ENCODE measurements at places on chromosomes 2 and 18.

DNA sequence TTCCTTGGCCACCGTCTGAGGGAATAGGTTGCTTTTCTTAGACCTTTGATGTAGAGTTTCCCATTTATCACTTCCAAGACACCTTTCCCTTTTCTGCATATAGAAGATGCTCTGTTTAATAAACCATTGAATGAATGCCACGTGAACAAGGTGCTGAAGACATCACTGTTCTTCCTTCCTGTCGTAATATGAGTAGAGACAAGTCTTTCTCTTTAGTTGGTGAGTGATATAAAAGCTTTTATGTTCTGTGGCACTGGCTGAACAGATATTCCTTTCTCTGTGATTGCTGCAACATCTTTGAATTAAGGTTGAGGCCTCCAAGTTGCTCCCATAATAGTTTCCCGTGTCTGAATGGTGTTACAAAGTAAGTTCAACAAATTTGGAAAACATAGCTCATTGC, 38.7 kb downstream of the TTC39C start:
- DNase-seq, result no peak

DNA sequence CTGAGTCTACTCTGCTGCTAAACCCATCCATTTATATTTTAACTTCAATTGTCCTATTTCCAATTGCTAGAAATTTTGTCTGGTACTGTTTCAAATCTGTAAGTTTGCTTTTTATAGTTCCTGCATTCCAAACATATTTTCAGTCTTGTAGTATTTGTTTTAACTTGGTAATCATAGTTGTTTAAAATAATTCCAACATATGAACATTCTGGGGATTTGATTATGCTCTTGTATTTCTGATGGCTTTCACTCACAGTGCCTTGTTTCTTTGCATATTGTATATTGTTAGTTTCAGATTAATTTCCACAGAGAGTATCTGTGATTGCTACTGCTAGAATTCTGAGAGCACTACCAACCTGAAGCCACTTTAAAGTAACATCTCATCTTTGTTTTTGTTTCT, 202.4 kb downstream of the ETAA1 start:
- DNase-seq, result no peak

DNA sequence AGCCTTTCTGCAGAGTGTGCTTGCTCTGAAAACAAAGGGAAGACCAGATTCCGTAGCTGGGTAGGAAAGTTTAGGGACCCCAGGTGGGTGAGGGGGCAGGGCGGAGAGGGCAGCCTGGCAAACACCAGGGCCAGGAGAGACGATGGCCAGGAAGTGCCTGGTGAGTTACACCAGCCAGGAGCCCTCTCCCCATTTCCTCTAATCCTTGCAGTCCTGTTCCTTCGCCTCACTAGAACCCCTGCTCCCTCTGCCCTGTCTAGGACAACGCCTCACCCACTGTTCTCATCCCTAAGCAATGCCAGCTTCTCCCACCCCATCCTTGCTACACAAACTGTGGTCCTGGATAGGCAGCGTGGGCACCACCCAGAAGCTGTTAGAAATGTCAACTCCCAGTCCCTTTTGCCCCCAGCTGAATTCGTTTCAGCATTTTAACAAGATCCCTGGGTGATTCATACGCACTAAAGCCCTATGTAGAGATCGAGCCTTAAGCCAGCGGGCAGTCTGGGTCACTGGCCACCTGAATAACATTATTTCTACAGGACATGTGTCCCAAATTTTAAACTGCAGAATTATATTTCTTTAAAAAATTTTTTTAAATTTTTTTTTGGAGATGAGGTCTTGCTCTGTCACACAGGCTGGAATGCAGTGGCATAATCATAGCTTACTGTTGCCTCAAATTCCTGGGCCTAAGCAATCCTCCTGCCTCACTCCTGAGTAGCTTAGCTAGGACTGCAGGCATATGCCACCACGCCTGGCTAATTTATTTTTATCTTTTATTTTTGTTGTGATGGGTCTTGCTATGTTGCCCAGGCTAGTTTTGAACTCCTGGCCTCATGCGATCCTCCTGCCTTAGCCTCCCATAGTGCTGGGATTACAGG, 10.9 kb downstream of the WIPF1 start:
- DNase-seq, result no peak

DNA sequence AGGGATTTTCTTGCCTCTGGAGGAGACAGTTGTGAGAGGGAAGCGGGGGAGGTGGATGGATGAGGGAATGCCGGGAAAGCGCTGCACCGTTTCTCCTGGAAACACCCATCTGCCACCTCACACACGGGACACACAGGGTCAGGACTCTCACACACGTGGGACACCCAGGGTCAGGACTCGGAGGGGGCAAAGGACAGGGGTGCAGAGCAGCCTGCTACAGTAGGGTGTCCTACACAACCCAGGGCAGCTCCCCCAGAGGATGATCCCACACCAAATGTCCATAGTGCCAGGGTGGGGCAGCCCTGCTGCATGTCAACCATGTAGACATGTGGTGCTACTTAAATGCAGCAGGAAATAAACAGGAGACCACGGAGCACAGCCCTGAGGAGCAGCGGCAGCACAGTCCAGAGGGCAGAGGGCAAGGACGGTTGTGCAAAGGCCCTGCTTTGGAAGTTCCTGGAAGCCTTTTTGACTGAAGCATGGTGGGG, 5.1 kb downstream of the RAMP1 start:
- DNase-seq, result no peak

DNA sequence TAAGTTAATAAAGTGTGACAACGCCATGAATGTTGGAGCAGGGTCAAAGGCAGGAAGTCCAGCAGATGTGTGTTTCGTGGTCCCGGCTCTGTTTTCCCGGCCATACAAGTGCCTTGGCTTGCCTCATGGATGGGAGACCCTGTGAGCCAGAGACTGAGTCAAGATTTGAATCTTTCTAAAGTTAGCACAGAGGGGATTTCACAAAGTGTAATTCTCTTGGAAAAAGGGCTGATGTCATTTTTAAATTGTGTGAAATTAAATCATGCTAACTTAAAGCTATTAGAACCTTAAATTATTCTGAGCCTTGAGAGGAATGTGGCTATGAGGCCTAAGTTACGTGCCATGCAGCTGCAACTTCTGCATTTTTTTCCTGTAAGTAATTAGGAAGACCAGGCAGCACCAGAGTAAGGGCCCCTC, 38.3 kb upstream of the RALBP1 start:
- no peak for DNase-seq

- DNase-seq, result no peak
Observed at GRCh38 chr2:11858883-11859282, 112.5 kb downstream of the LPIN1 start.

- DNase-seq, result no peak
Observed at GRCh38 chr2:181076658-181077057, 96.3 kb downstream of the UBE2E3 start.

DNA sequence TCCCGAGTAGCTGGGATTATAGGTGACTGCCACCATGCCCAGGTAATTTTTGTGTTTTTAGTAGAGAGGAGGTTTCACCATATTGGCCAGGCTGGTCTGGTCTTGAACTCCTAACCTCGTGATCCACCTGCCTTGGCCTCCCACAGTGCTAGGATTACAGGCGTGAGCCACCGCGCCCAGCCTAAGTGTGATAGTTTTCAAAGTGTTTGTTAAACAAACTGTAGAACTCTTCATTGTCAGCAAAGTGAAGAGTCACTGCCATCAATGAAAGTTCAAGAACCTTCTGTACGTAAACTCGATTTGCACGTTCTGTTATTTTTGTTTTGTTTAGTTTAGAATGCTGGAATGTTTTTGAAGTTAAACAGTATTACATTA, 18.0 kb upstream of the SOS1 start:
- DNase-seq, result no peak

DNA sequence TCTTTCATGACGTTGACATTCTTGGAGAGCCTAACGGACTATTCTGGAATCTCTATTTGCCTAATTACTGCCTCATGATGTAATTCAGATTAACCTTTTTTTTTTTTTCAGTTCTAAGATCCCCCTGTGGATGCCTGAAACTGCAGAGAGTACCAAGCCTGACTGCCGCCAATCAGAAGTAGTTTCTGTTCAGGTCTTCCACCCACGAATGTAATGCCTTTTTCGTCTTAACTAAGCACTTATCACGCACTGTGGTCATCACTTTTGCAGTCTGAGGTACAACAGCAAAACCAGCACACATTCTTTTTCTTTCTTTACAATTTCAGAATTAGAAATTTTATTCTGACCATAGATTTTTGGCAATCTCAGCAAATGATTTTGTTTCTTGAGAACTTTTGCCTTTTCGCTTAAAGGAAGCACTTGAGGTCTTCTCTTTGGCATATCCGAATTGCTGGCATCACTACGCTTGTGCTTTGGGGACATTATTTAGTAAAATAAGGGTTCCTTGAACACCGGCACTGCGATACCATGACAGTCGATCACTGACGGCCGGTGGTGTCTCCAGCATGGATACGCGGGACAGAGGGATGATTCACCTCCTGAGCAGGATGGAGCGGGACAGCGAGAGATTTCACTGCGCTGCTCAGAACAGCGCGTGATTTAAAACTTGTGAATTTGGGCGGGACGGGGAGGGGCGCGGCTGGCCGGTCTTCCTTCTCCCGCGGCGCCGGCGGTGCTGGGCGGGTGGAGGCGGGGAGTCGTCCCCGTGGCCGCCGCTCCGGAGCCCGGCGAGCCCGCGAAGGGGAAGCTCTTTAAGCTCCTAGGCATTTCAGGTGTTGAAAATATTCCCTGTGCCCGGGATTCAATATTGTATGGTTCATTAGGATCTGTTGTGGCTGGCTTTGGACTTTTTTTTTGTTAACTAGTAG, 32.0 kb upstream of the GPR55 start:
- DNase-seq, result peak; percentile 55

- DNase-seq, result no peak
Observed at GRCh38 chr2:72080286-72081145, 67.1 kb downstream of the CYP26B1 start.

- no peak for DNase-seq
Observed at GRCh38 chr2:197675246-197675645, at the start of gene RFTN2. Gene RFTN2 (minus strand): TSS chr2:197675587. CDS start chr2:197675458, 129 bp downstream.

DNA sequence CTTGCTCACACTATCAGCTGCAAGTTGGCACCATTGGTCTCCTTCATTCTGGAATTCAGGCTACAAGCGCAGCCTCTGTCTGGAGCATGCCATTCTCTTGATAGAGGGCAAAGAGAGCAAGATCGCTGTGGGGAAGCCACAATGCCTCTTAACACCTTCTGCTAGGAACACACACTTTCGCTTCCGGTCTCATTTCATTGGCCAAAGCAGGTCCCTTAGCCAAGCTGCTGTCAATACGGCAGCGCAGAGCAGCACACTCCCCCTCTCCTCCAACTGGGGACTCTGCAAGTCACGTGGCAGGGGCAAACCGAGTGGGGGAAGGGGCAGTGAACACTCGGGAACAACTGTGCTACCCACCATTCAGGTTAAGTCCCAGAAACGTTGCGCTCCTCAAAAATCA, 98.1 kb downstream of the MMADHC start:
- DNase-seq, result no peak

GRCh38 chr2:39215545-39215944, 28.2 kb downstream of the CDKL4 start:
- DNase-seq, result no peak

GRCh38 chr2:54899576-54900200, 150.6 kb downstream of the RTN4 start:
- no peak for DNase-seq

DNA sequence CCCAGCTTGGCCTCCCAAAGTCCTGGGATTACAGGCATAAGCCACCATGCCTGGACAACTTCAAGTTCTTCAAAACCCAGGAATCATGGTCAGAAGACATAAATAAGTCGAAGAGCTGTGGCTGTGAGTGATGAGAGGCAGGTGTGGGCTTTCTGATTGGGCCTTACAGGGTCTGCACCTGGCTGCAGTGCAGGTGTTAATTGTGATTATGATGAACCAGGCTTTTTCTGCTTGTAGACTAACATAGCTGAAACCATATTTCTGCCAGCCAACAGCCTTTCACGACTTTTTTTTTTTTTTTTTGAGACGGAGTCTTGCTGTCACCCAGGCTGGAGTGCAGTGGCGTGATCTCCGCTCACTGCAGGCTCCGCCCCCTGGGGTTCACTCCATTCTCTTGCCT, 14.9 kb upstream of the DTNB start:
- no peak for DNase-seq

GRCh38 chr2:9805435-9806297, 37.6 kb upstream of the TAF1B start:
- DNase-seq, result no peak

DNA sequence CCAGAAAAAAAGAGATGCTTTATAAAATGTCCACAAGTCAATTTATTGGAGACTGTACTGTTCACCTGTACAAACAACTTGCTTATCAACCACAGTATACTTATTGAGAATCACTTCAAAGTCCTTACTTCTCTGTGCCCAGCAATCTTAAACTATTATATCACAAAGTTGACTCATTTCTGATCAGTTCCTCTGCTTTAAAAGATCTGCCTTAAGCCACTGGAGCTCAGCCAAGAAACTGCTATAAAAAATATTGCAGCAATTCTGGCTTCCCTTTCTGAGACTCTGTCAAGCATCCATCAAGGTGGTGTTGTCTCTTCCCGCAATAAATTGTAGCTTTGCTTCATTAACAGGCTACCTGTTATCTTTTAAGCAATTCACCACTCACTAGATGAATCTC, 375.2 kb upstream of the SPHKAP start:
- no peak for DNase-seq

DNA sequence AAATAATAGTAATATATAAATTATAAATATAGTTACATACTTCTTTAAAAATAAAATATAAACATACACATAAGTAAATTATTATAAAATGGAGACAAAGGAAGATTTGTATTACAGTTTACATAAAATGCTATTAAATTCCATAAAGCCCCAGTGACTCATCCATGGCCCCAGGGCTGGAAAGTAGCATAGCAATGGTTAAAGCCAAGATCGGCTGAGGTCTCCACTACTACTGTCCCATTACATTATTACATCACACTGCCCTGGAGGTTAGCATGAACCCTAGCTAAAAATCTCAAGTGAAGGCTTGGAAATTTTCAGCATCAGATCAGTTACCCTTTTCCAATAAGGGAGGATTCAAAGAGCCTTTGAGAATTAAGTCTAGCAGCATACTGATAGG, 936.2 kb downstream of the DSC3 start:
- no peak for DNase-seq

- no peak for DNase-seq
Observed at GRCh38 chr18:49853011-49853410, 39.7 kb upstream of the ACAA2 start.

Data from activated CD4-positive, alpha-beta T cell treated with anti-CD3 and anti-CD28 coated beads for 48 hours (primary cell).